Large intestine (tissue), 12 donors: ENCODE measurements at places on chromosomes 4 and X. TPM values are rescaled to one million over a fixed set of nuclear protein-coding genes. Genes with fewer than 3 reads are reported as not detected.

DNA sequence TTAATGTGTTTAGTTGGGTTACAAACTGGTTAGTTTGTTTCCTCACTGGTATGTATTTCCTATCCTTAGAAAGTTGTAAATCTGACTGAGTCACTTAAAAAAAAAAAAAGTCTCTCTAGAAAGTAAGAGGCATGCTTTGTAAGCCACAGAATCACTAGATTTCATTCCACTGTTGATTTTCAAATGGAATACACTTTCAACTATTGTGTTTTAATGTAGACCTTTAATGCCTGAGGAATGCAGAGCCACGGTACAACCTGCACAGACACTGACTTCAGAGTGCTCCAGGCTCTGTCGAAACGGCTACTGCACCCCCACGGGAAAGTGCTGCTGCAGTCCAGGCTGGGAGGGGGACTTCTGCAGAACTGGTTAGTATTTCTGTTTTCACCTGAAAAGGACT lies 88.6 kb downstream of the HHIP start:
- H3K27ac ChIP-seq, result no peak overlapping the region
- H3K4me3 ChIP-seq, result no peak overlapping the region
- H3K27me3 ChIP-seq, result no peaks in the 10 kb centered on the region
- DNase-seq, result no peak
- no peaks in the 10 kb centered on the region for H3K4me1 ChIP-seq
- no peaks in the 10 kb centered on the region for H3K36me3 ChIP-seq

DNA sequence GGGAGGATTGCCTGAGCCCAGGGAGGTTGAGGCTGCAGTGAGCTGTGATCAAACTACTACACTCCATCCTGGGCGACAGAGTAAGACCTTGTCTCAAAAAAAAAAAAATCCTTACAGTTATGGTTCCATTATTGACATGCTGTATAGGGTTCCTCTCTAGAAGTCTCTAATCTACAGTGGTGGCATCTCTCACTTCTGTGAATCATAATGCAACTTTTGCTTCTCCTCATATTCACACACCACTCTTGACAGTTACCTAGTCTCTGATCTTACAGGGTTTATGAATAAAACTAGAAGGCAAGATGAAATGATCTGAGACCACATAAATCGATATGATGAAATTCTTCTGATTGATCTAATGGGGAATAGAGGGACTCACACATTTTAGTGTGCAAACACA lies 40.6 kb downstream of the DOCK11 start:
- DNase-seq, result no peak
- H3K27ac ChIP-seq, result no peak overlapping the region
- H3K4me3 ChIP-seq, result no peak overlapping the region

GRCh38 chr4:173013232-173013930 lies 155.2 kb upstream of the GALNT7 start:
- H3K4me1 ChIP-seq, result no peaks in the 10 kb centered on the region
- H3K36me3 ChIP-seq, result no peaks in the 10 kb centered on the region
- H3K4me3 ChIP-seq, result no peak overlapping the region

DNA sequence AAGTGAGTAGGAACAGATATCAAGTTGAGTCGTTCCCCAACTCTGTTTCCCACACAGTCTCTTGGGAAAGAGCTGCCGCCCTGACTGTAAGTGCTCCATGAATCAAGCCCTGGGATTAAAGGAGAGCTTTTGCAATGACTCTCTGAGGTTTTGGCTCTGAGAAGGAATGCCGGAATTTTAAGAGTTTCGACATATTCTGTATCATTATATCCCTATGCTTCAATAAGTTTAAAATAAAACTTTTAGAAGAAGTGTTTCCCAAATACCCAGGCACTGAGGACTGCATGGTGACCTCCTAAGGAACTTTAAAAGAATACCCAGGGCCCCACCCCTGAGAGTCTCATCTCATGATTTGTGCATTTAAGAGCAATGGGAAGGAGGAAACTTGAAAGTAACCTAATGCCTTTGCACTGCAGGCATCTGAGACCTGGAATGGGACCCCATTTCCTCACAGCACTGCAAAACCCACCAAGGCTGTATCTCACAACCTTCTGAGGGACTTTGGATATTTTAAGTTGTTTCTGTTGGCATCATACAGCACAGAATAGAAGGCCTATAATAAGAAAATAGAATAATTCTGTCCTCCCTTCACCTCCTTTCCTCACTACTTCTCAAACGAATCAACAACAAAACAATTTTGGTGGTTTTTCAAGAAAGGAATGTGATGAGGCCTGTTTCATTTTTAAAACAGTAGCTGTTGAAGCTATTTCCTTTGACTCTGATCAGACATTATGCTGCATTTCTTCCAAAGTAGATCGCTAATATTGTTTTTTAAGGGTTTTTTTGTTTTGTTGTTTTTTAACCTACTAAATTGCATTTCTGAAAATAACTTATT lies 121.2 kb downstream of the GASK1B start:
- no peak overlapping the region for H3K27ac ChIP-seq
- DNase-seq, result no peak
- no peak overlapping the region for H3K4me3 ChIP-seq
- H3K4me1 ChIP-seq, result no peaks in the 10 kb centered on the region
- H3K36me3 ChIP-seq, result no peaks in the 10 kb centered on the region
- no peaks in the 10 kb centered on the region for H3K27me3 ChIP-seq

DNA sequence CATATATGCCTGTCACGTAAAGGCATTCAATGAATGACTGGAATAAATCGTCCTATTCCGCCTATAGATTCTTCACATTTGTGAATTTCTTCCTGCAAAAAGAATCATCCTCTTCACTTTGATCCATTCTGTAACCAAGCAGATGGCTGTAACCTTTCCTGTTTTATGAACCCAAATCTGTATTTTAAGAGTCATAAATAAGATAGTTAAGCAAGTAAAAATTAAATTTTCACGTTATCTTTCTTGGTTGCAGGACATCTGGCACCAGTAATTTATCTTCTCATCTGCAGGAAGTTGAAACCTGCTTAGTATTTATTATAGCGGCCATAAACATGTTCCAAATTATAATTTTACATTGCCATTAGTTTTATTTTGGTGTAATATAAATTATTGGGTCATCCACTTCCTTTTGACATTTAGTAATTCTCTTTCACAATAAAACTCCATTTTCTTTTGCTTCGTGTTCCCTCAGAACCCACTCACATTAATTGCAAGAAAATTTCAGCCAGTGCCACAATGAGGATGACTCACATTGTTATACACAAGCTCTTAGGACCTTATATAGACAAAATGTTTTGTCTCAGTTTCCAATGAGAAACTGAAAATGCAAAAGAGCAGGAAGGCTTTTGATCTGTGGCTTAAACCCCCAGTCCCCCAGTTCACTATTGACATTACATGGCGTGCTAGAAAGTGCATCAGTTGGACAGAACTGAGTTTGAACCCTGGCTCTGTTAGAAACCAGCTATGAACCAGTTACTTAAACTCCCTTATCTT lies 51.1 kb downstream of the TMEM156 start:
- H3K36me3 ChIP-seq, result no peaks in the 10 kb centered on the region
- peaks cover 2% of the 10 kb centered on the region for H3K27me3 ChIP-seq
- no peak overlapping the region for H3K4me3 ChIP-seq
- H3K4me1 ChIP-seq, result no peaks in the 10 kb centered on the region

DNA sequence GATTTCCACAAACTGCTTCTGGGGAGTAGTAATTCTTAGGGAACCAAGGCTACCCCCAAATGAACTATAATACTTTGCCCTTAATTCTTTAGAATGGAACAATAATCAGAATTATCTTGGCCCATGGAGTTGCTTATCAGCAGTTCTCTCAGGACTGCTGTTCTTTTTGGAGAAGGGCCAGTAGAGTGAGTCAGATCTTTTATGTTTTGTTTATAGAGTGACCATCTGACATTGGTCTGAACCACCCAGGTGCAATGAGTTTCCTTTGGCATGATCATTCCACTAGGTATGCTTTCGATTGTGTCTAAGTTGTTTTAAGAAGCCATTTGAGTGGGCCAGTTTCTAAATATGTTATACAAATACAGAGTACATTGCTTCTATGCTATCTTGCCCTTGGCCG lies 31.8 kb downstream of the PRRG1 start:
- DNase-seq, result peak; percentile 4
- no peaks in the 10 kb centered on the region for H3K27me3 ChIP-seq
- H3K27ac ChIP-seq, result no peak overlapping the region
- no peaks in the 10 kb centered on the region for H3K4me1 ChIP-seq
- no peaks in the 10 kb centered on the region for H3K36me3 ChIP-seq

The LUZP4 gene
- polyA plus RNA-seq, result not detected
